ENCODE measurements at places on chromosomes 6 and 20.

GRCh38 chr20:38272961-38273360 is 12.4 kb upstream of the KIAA1755 start:
- DNase-seq: no peak

DNA sequence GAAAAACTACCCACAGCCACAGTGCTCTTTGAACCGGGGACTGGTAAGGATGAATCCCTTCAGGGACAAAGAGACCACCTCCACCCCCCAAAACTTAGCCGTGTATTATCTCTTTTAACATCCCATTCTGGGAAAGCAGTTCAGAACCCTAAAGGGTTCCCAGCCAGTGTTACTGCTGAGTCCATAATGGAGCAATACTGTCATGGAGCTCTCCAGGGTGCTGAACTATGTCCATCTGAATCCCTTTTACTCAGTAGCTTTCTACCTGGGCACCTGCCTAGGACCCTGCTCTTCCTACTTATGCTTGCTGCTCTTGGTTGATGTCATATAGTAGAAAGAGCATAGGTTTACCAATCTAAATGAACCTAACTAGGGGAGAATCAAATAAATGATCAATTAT is 22.3 kb upstream of the SAYSD1 start:
- peak; percentile 43 for DNase-seq

DNA sequence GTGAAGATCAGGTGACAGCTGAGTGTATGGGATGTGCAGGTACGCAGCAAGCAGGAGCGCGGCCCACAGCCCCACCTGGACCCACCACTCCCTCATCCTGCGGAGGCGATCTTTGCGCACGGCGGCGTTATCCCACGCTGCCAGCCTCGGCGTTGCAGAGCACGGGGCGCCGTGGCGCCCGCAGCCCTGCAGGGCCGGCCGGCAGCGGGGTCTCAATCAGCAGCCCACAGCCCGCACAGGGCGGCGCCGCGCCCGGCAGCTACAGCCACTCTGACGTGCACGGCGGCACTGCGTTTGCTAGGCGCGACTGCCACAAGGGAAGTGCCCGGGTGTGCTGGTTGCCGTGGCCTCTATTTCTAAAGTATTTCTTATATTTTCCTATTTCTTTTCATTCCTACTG is 46.9 kb downstream of the LAMA2 start:
- no peak for DNase-seq

GRCh38 chr6:7124114-7124513 is 16.4 kb downstream of the RREB1 start:
- DNase-seq: no peak

GRCh38 chr6:31308050-31308844 is 36.4 kb upstream of the HLA-C start:
- peak; percentile 71 for DNase-seq

DNA sequence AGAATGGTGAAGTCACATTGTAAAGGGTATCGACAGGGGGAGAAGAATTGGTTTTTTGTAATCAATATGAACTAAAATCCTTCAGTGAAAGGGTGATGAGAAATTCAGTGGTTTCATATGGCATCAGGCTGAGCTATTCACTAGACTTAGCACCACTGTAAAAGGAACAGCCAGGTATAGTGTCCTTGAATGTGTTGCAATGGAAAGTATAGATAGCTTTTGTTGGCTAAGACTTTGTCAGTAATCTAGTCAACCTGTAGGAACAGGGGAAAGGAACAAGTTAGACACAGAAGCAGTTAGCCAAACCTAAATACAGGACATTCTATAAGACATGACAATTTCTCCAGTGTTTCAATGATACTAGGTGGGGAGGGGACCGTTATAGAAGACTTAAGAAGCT is 172.6 kb upstream of the MOCS1 start:
- DNase-seq: no peak

DNA sequence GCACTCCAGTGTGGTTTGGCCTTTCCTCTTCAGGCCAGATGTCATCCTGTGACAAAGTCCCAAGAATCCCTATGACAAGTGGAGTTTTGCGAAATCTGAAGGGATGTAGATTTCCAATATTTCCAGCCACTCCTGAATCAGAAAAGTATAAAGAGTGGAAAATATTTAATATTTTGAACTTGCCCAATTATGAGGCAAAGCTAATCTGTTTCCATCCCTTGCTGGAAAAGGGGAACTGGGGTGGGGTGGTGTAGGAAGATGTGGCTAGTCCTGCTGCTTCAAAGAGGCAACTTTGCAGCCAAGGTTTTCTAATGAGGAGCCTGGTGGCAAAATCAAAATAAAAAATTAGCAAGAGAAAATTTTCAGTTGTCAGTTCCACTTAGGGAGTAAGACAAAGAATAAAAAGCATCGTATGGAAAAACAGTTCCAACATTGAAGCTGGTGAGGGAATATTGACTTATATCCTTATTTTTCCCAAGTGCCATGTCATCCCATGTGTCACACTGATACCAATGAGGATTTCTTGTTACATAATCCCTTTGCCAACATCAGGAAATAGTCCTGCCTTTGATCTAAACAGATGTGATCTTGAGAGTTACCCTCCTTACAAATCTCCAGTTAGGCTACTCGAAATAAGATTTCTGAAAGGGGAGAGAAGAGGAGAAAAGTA is 480.0 kb upstream of the JARID2 start:
- no peak for DNase-seq

DNA sequence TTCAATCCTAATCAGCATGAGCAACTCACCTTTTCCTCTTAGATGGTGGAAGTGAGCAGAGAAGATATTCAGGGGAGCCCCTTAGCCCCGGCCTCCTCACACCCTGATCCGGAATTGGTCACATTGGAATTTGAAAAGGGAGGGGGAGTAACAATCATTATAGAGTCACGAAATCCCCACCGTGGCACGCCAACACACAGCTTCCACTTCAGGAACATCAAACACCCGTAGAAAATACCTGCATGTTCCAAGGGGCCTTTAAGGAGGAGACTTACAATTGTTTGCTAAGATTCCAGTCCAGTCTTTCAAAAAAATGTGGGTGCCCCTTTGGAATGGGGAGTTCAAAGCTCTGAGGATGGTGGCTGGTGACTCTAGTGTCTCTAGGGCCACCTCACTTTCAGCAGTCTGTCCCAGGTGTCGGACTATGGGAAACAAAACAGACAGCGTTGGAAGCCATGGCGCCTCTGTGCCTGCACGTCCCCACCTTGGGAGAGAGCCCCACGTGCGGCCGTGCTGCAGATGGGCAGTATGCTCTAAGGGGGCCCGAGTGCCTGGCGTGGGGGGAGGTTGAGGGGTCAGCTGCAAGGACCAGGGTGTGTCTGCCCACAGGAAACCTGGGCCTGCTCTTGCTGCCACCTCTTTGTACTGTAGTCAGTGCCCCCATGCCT is 2.4 kb downstream of the CD93 start:
- no peak for DNase-seq

DNA sequence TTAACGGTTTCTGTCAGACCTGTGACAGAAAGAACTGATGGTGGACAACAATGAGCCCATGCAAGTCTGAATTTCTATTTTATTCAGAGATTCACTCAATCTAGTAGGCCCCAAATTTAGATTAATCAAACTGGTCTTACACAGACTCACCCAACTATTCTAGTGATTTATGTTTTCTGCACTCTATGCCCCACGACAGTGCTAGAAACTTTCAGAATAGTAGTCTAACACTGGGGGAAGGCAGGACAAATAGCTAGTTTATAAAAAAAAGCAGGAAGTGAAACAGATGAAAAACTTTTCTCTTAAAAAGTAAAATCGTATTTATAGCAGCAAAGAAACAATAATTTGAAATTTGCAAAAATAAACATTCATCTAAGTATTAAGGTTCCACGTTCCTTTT is 5.0 kb downstream of the TCP11 start:
- DNase-seq: no peak

GRCh38 chr20:54149765-54150264 is 24.0 kb downstream of the CYP24A1 start:
- no peak for DNase-seq

- DNase-seq: peak; percentile 58
These were observed 496 bp upstream of the BEND3 start for GRCh38 chr6:107115695-107116327.

- no peak for DNase-seq
These were observed 105.2 kb downstream of the NFATC2 start for GRCh38 chr20:51437182-51437924.

GRCh38 chr20:36408219-36408618 is 102.1 kb downstream of the DLGAP4 start:
- no peak for DNase-seq

DNA sequence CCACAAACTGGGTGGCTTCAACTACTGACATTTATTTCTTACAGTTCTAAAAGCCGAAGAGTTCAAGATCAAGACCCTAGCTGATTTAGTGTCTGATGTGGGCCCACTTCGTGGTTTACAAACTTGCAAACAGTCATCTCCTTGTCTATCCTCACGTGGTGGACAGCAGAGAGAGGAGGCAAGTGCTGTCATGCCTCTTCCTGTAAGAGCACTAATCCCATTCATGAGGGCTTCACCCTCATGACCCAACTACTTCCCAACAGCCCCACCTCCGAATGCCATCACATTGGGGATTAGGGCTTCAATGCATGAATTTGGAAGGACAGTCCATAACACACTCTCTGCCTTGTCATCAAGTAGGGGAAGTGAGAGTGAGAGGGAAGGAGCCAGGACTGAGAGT is 15.6 kb upstream of the ISM1 start:
- no peak for DNase-seq

DNA sequence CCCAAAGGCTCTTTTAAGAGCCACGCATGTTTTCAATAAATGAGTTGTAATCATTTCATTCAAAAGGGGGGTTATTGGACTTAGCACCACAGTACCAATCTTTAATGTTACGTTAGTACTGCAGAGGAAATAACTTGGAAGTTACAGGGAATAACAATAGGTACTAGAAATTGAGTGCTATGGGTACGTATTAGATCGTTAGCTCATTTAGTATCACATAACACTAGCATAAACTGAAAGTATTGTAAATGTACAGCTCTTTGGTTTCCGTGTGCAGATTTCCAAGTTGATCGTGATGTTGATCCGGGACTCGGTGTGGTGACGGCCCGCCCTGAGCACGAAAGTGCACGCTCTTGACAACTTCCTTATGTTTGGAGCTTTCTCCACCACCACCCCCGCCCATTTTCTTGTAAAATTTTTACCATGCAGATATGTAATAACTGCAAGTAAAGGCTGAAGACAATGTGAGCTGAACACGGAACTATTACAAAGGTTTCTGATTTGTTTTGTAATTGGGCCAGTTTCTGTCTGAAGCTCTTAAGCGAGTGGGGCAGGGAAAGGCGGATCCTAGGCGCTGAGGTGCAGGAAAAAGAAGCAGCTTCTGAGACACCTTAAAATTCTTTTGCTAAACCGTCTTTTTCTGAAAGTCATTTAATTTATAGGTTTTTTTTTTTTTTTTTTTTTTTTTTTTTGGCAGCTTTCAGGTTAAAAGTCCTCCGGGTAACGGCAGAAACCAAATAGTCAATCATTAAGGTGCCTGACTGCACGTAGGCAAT is 71.5 kb downstream of the HFE start:
- DNase-seq: peak; percentile 73

GRCh38 chr20:22248051-22248667 is 336.2 kb downstream of the FOXA2 start:
- DNase-seq: no peak

DNA sequence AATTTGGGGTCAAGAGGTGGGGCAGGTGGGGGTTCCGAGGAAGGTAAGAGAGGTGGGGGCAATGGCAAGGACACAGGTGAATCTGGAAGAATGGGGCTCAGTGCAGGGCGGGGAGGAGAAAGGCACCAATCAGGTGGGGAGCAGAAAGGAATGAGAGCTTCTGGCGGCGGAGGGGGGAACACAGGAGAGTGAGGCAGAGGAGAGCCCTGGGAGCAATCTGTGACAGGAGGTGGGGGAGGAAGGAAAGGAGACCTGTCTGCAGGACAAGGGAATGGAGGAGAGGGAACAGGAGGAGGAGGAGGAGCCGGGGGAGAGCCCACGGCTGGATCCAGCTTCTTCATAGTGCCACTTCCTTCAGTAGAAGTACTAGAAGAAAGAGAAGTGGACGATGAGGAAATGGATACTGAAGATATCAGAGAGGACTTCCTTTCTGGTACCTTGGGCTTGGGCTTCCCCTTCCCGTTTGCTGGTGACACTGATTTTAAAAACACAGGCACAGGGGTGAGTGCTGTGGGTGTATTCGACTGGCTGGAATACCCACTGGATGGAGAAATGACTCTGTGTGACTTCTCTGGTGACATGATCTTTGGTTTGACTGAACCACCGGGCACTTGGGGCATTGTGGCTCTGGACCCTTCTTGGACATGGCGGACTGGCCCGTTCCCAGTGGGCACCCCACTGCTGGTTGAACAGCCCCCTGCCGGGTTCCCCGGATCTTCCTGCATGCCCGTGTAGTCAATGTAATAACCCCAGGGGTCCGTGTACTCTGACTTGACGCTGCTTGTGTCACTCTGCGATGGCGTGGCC is 27.4 kb downstream of the HEBP2 start:
- DNase-seq: no peak

- no peak for DNase-seq
These were observed 45.4 kb upstream of the AIG1 start for GRCh38 chr6:143015300-143015706.

GRCh38 chr6:50543666-50544065 is 169.7 kb upstream of the TFAP2D start:
- DNase-seq: no peak

GRCh38 chr6:133369773-133370272 is 128.7 kb downstream of the EYA4 start:
- DNase-seq: no peak

GRCh38 chr20:13610184-13610583 is 28.5 kb downstream of the TASP1 start:
- no peak for DNase-seq

DNA sequence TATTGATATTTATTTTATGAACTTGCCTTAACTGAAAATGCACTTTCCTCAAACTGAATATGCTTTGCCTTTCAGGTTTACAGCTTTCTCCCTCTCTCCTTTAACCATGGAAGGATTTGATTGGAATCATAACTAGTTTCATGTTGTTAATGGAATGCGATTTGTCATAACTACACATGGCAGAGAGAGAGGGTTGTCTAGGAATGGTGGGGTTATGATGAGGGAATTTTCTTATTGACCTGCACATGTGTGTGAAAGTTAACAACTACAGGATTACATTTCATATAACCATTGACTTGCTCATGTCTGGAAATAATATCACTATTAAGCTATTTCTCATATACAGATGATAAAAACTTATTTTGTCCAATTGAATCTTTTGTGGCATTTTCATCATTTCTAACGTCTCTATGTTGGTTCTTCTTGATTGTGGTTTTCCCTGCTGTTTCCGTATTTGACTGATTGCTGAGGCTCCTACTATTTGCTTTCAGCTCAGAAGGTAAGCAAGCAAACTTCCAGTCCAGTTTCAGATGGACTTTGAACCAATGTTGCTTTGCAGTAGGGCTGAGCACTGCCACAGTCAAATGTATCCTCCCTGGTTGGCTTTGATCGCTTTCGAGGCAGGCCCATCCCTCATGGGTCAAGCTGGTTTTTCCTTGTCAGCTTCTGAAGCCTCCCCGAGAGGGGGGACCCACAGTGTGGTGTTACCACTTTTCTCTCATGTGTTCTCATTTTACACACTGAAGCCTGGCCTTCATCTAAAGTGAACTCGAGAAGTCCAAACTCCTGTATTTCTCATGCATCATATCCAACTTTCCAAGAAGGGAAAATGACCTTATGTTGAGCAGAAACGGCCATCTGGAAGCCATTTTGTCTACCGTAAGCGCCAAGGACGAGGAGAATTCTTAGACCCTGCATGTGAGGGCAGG is 7.6 kb upstream of the CCN2 start:
- DNase-seq: no peak

GRCh38 chr20:64158346-64159285 is 5.6 kb upstream of the MYT1 start:
- no peak for DNase-seq

- DNase-seq: no peak
These were observed 69.1 kb downstream of the PPP1R14C start for GRCh38 chr6:150211700-150212511.

GRCh38 chr6:160048471-160048870 is 73.1 kb upstream of the SLC22A1 start:
- DNase-seq: no peak
